Endothelial cell (in vitro differentiated cells): ENCODE measurements at places on chromosomes 13 and 19.

GRCh38 chr13:49044836-49045235 is 69.1 kb downstream of the FNDC3A start:
- no peak for DNase-seq

DNA sequence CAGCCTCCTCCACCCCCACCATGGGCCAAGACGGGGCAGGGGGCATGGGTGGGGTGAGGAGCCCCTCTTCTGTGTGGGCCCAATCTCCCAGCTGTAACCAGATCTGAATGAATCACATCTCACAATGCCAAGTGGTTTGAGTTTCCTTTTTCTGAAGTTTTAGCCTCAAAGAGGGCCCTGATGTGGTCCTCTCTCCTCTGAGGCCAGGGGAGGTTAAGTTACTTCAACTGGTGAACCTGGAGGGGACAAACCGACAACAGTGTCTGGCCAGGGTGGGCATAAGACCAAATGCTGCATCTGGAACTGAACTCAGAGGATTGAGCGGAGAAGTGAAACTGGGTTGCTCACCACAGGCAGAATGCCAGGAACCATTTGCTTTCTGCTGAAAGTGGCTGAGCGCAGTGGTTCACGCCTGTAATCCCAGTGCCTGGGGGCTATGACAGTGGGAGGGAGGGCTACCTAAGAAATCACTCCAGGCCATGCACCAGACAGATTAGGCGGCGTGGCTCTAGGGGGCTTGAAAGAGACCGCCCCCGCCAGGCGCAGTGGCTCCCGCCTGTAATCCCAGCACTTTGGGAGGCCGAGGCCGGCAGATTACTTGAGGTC is 15.4 kb upstream of the IRGC start:
- DNase-seq: no peak

DNA sequence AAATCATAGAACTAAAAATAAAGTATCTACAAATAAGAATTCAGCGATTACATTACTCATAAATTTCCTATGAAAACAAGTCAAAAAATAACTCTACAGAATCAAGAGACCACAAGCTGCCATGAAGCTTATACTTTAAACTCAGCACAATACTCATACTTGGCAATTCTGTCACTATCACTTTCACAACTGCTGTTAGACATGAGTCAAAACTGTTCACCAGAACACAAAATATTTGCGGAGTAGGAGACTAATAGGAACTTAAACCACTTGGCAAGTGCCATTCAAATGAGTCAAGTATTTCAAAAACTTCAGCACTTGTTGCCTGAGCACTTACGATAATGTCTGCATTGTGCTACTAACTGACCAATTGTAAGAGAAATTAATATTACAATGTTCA is 387.8 kb upstream of the GPC6 start:
- DNase-seq: no peak

- no peak for DNase-seq
These were observed 626.1 kb downstream of the DACH1 start for GRCh38 chr13:71240911-71241310.

DNA sequence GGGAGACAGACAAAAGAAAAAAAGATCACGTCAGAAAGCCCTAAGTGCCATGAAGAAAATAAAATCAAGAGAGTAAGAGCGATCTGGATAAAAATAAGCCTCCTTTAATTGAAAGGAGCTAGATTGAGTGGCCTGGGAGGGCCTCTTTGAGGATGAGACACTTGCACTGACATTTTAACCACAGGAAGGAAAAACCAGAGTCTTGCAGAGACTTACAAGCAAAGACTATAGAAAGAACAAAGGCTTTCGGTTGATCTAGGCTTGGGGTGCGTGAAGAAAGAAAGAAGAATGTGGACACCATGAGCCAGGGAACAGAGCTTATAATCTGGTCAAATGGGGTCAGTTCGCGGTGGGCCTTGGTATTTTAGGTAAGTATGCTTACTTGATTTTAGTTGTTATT is 342.7 kb downstream of the COG6 start:
- DNase-seq: no peak

DNA sequence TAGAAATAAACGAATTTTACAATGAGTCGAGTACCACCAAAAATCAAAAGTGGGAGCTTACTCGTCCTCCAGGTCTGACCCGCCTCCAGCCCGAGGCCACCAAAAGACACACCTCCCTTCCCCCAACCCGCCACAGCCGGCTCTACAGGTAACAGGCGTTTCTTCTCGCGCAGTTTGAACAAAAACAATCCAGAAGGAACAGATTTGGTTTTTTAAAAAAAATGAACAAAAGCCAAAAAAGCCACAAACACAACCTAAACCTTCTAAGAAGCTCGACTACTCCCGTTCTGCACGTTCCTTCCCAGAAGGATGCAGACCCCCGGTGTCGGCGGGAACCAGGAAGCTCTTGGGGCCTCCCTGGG is 671 bp downstream of the ZDHHC20 start:
- peak; percentile 28 for DNase-seq

DNA sequence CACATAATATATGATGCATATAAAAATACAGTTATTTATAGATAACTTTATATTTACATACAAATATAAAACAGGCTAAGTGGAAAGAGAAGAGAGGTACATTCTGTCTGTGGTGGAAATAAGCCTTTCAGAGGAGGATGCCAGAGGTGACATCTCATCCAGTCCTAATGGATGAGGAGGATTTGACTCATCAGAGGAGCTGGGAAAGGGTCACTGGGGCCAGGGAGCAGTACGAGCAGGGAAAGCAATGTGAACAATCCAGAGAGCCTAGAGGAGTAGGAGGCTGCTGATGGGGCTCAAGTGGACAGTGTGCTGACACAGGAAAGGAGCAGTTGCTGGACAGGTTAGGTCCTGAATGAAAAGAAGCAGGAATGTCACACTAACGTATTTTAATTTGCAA is 18.6 kb downstream of the NALCN start:
- no peak for DNase-seq

GRCh38 chr13:48652851-48653471 is 768 bp upstream of the CYSLTR2 start:
- no peak for DNase-seq

- DNase-seq: no peak
These were observed 62.2 kb downstream of the CCNE1 start for GRCh38 chr19:29873801-29874575.

- DNase-seq: no peak
These were observed 112.1 kb downstream of the ZNF737 start for GRCh38 chr19:20453425-20453935.

- no peak for DNase-seq
These were observed 7.1 kb upstream of the CLPP start for GRCh38 chr19:6354098-6354674.

- peak; percentile 46 for DNase-seq
These were observed 31.1 kb downstream of the CEACAM8 start for GRCh38 chr19:42563352-42564210.

- no peak for DNase-seq
These were observed 1238.0 kb downstream of the PCDH17 start for GRCh38 chr13:58869566-58869965.

GRCh38 chr13:111460548-111461444 is 140.4 kb downstream of the TEX29 start:
- DNase-seq: peak; percentile 59

DNA sequence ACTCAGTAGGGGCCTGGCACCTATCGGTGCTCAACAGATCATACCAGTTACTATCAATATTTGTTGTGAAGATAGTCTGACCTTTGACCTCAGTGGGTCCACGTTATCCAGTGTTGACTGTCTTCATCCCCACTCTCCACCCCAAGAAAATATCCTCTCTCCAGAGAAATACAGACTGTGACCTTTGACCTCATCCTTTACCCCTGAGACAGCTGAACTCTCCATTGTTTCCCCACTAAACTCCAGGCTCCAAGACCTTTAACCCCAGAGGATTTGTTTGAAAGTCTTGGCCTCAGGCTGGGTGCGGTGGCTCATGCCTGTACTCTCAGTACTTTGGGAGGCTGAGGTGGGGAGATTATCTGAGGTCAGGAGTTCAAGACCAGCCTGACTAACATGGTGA is 22.6 kb upstream of the PPP5C start:
- no peak for DNase-seq

GRCh38 chr13:39044536-39044935 is 6.3 kb downstream of the NHLRC3 start:
- DNase-seq: no peak

GRCh38 chr13:74174810-74175209 is 40.6 kb upstream of the KLF12 start:
- no peak for DNase-seq

- no peak for DNase-seq
These were observed 5.3 kb upstream of the PTPRS start for GRCh38 chr19:5345895-5346386.

GRCh38 chr13:98827449-98827848 is 75.0 kb upstream of the SLC15A1 start:
- DNase-seq: peak; percentile 42

- DNase-seq: no peak
These were observed 5.2 kb downstream of the IRF3 start for GRCh38 chr19:49660338-49660961.

DNA sequence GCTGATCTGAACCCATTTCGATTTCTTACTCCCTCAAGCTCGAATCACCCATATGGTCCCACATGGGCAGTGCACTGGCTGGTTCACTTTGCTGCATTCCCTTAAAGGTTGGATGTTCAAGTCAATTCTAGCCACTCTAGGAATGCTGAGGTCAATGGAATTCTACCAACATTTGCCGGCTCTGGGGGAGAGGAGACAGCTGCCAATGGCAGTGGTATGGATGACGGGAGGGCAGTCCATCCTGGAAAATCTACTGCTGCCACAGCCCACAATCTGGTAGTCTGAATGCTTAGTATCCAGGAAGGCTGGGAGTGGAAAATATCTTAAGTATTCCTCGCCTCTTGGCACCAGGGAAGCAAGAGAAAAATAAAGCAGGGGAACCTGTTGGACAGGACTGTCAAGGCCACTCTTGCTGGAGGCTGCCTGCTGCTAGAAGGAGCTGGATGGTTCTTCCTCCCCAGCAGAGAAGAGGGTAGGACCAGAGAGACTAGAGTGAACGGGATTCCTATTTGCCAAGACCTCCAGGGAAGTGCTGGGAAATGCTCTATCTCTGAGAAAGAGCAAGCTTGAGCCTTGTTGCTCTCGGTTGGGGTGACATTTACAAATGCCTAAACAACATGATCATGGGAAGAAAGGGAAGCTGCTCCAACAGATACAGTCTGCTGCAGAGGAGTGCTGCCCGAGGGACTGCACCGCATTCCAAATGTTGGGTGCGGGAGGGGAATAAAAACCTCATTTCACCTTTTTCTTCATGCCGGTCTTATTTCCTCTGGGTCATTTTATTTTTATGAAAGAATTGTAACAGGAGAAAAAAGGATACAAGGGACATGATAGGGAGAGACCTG is 20.7 kb upstream of the HMGB1 start:
- no peak for DNase-seq

DNA sequence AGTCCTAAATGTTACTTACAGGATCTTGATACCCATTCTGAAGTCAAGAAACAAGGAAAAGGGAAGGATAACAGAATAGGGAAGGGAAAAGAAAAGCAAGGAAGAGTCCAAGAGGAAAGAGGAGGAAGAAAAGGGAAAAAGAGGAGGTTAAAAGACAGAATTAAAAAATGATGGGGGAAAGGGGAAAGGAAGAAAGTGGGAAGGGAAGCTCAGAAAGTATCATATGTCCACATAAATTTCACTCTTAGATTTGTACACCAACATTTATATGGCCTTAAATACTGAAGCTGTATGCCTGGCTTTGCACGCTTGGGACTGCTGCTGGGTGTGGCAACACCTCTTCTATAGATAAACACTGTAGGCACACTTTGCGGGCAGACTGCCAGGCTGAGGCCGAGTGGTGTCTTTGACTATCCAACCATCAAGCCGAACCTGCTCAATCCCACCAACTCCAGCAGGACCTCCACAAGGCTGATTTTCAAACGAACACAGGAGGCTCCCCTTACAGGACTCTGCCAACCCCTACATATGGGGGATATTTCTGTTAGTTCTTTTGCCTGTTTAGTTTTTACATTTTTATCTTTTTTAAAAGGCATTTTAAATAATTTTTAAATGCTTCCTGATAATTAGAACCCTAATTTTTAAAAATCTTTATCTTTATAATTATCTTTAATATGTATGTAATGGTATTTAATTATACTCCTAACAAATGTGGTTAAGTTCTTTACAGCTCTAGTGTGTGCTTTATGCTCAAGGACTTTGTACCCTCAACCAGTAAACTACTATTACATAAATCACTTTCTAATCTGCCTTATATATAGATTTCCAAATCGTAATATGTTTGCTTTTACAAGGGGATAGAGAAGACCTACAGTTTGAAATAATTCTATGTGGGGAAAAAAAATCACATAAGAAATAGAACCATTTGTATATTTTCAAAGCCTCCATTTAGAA is 154.2 kb downstream of the DIAPH3 start:
- DNase-seq: no peak

DNA sequence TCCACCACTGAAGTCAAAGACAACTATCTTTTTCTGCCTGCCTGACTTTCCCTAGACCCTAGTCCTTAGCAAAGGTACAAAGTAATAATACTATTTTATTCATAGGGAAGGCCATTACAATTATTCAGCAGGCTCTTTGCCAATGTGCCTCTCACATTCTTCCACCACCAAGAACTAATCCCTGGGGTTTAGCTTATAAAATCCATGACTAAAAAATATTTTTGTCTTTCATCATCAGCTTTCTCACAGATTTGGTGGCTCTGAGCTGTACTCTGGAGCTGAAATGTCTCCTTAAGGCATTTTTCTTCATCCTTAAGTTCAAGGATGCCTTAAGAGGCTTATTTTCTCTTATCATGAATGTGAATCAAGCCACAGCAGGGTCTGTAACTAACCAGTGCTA is 96.1 kb downstream of the OXGR1 start:
- no peak for DNase-seq

- no peak for DNase-seq
These were observed 187.3 kb downstream of the ZNF536 start for GRCh38 chr19:30559446-30559845.

GRCh38 chr13:99041337-99041736 is 63.5 kb upstream of the DOCK9 start:
- DNase-seq: no peak

- peak; percentile 41 for DNase-seq
These were observed 546.6 kb downstream of the DACH1 start for GRCh38 chr13:71320452-71320851.

DNA sequence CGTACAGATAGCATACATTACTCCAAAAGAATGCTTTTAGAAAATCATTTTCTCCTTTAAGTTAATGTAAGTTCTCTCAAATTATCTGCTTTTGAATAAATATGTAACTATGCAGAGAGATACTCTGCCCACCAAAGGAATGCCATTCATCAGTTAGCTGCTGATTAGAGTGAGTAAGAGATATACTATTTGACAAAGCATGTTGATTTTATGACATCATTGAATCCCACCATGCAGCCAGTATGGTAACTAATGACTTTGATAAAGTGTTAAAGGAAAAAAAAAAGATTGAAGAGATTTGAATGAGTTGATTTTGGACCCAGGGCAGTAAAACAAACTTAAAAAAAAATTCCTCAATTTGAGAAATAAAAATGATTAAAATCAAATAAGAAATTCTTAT is 521.5 kb downstream of the SLITRK6 start:
- no peak for DNase-seq

DNA sequence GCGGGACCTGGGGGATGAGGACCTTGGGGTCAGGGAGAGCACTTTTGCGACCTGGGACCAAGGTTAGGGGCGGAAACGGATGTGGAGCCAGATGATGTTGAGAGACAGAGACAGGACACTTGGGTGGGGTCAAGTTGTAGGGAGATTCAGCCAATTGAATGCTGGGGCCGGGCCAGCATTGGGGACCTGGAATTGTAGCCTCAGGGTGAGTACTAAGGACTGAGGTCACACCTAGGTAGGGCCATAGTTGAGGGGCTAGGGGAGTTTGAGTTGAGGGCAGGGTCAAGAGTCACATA is 1.2 kb downstream of the ALKBH7 start:
- DNase-seq: no peak
